ENCODE measurements at places on chromosomes 3 and 15. TPM values are rescaled to one million over a fixed set of nuclear protein-coding genes. Genes with fewer than 3 reads are reported as not detected.

- DNase-seq, result peak; percentile 61
Measured at GRCh38 chr3:112013058-112013783, 14.5 kb downstream of the TAGLN3 start.

- DNase-seq, result no peak
Measured at GRCh38 chr3:185207931-185208746, 45.7 kb downstream of the EHHADH start.

- DNase-seq, result no peak
Measured at GRCh38 chr3:142597906-142598305, 1.7 kb downstream of the PLS1 start.

DNA sequence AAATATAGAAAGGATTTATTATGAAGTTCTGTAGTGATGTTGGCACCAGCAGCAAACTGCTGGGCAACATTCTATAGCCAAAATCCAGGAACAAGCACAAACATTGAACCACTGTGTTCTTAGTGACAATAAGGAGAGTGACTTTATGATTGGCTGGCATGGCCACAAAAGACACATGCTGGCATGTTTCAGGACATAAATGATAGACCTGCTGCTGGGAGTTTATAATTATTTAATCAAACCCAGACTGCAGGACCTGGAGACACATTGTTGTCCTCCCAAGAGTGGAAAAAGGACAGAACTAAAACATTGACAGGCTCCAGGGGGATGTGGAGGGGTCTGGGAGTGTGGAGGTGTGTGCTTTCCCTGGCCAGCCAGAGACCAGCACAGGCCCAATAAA, 255.3 kb upstream of the LRTM1 start:
- no peak for DNase-seq

GRCh38 chr15:41838400-41838897, at the start of gene PLA2G4B:
Gene PLA2G4B (plus strand): TSS chr15:41838847. CDS start chr15:41838914, 67 bp downstream.
- no peak for DNase-seq

The ZNF502 gene
- 10.7 TPM for total RNA-seq

The TRH gene
- total RNA-seq, result 0.32 TPM

The AGBL1 gene
- not detected for total RNA-seq

The CPNE4 gene
- total RNA-seq, result 0.11 TPM

The SCG3 gene
- total RNA-seq, result 0.08 TPM

The CFAP161 gene
- total RNA-seq, result not detected

The KLF15 gene
- total RNA-seq, result 40.0 TPM

All from ovary (tissue), 10 donors.